ENCODE measurements at places on chromosomes 3 and 15.

DNA sequence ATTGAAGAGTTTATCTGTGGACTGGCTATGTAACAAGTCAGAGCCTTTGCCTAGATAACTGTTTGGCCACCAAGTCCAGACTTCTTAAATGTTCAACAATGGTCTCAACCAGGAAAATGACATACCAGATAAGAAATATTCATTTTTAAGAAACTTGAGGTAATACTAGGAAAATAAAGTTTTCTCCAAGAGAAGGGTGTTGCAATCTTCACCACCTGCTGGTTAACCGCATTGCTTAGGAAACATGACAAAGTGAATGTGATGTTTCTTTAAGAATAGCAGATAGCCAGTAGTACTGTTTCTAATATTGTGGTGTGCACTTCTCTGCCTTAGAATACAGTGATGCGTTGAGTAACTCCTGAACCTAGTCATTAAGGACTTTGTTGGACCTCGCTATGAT, 321.5 kb upstream of the CADM2 start:
- no peak for DNase-seq

DNA sequence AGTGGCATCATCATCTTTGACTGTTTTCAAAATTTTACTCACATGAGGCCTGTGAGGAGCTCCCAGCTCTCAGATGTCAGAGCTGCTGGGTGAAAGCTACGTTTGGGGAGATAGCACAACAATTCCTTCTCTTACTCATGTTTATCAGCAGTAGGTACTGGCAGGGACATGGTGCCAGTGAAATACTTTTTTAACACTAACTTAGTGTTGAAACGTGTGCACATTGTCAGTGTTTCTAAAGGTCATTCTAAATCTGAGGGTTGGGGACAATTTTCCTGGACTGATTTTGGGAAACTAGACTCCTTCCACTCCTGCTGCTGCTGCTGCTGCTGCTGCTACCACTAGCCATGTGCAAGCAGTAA, 487.4 kb downstream of the PDCD6IP start:
- DNase-seq, result no peak

- no peak for DNase-seq
These were observed 87.8 kb downstream of the ADCY5 start for GRCh38 chr3:123361071-123361470.

GRCh38 chr3:45861043-45861719, 19.3 kb upstream of the LZTFL1 start:
- no peak for DNase-seq

GRCh38 chr15:88603885-88604284, 17.3 kb upstream of the AEN start:
- no peak for DNase-seq

DNA sequence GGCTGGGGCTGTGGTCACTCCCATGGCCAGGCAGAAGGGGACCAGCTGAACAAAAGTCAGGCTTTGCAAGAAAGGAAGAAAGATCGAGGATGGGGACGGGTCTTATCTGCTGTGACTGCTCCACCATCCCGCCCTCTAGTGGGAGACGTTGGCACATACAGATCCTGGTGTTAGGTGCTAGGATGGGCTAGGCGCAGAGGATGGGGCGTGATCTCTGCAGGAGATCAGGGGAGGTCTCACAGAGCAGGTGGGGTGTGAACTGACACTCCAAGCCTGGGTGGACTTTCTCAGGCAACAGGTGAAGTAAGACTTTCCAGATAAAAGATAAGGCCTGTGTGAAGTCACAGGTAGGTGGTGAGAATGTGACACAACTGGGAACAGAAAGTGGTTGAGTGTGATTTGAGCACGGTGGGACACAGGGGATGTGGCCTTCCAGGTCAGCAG, 141.9 kb upstream of the SMAD3 start:
- no peak for DNase-seq

- peak; percentile 46 for DNase-seq
These were observed 532.1 kb upstream of the SEMA6D start for GRCh38 chr15:47184908-47185801.

DNA sequence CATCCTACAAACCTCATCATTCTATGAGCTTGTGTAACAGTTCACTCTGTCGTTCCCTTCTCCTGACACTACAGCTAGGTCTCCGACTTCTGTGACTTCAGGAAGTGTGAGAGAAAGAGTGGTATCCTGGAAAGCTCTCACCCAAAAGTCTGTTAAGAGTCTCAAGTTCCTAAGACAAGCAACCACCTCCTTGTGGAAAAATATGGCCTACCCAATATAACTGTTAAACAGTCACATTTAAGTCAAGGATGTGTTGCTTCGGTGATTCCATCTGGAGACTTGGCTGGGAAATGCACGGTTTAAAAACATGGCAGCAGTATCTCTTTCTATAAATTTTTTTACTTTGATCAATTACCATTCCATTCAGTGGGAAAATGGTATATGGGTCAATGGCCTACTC, 13.8 kb downstream of the FEZF2 start:
- no peak for DNase-seq

DNA sequence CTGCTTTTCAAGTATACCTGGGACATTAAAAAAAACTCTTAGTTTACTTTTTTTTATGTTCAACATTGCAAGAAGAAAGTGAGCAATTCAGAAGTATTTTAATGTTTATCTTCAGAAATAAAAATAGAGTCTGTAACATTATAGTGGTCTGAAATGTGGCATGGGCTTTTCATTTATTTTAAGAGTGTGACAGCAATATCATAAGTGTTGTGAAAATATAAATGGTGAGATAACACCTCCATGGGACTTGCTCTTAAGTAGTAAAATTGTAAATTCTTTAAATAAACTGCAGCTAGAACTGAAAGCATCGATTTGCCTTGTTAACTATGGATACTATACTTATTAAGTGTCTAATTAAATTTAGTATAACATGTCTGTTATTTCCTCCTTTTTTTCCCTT, 48.8 kb upstream of the ZCWPW2 start:
- no peak for DNase-seq

GRCh38 chr3:46442576-46443530, 21.9 kb downstream of the LTF start:
- no peak for DNase-seq

DNA sequence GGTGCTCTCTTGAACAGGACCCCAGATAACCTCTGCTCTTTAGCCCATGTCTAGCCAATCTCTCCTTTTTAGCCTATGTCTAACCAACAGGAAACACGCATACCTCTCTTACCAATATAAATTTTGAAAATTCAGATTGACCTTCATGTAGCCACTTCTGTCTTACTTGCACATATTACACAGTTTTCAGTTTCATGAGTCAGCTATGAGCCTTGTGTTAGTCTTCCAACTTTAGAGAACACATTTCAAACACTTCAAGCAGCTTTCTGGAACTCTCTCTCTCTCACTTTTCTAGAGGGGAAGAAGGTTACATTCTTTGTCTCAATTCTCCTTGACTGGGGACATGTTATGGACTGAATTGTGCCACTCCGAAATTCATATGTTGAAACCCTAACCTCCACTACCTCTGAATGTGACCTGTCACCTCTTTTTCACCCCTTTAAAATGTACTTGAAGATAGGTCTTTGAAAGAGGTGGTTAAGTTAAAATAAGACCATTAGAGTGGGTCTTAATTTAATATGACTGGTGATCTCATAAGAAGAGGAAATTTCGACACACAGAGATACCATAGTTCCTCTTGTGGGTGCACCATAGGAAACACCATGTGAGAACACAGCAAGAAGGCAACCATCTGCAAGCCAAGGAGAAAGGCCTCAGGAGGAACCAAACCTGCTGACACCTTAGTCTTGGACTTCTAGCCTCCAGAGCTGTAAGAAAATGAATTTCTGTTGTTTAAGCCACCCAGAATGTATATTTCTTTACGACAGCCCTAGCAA, 480.3 kb upstream of the ALCAM start:
- DNase-seq, result no peak

- DNase-seq, result no peak
These were observed 132.2 kb downstream of the FNDC3B start for GRCh38 chr3:172171396-172172075.

GRCh38 chr15:60913900-60914299, 315.2 kb downstream of the RORA start:
- no peak for DNase-seq

DNA sequence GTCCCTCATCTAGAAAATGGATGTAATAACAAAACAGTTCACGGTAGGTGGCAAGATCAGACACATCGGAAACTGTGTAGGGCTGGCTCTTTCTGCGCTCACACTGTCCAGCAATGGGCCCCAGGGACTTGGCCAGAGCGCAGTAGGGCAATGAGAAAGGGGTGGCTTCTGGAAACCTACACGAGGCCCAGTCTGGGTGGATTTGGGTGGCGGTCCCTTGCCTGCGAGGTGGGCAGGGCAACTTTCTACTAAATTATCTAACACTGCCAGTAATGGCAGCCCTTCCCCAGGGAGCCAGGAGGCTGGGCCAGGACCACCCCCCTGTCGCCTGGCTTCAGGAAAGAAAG, 2.1 kb upstream of the TNK2 start:
- DNase-seq, result no peak

- DNase-seq, result no peak
These were observed 15.0 kb downstream of the NEK10 start for GRCh38 chr3:27354161-27354560.

DNA sequence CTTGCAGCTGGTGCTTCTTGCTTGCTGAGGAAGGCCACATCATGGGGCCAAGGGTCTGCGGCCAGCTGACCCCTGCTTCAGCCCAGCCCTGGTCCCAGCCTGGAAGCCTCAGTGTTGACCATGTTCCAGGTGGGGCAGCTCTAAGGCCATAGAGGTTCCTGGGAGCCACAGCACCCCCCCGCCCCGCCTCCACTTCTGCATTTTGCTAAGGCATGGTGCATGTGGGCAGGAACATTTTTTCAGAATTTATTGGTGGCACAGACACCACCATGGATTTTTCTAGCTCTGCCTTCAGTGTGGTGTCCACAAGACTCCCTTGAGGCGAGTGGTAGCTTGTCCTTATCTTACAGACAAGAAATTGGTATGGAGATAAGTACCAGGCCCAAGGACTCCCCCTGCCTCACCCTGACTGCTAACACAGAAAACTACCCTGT, 1.9 kb upstream of the CHST14 start:
- DNase-seq, result no peak

GRCh38 chr3:102235679-102236078, 199.1 kb upstream of the ZPLD1 start:
- no peak for DNase-seq

DNA sequence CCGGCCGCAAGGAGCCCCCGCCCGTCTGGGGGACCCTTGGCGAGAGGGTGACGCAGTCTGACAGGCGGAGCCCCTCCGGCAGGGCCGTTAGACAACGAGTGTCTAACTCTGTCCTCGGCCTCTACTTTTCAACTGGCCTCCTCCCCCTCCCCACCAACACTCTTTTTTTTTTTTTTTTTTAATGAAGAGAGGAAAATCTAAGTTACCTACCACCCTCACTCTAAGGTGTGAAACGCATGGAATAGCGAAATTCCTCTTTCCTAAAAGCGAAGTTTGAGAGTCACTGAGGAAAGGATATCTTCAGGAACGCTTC, 521 bp upstream of the SUSD5 start:
- no peak for DNase-seq

DNA sequence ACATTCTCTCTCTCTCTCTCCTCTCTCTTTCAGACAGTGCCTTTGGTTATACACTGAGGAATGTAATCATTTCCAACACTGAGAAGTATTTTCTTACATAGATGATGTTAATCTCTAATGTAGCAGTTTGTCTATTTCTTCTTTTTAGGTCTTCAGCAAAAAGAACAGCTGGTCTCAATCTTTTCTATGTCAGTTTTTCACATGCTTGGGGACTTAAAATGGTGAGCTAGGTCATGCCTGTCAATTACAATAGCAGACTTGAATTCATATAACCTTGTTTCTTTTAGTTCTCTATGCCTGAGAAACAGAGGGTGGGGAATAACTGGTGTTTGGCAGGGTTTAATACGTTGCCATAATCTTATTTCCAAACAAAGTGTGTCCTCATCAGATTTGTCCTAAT, 786.2 kb downstream of the SQOR start:
- no peak for DNase-seq

DNA sequence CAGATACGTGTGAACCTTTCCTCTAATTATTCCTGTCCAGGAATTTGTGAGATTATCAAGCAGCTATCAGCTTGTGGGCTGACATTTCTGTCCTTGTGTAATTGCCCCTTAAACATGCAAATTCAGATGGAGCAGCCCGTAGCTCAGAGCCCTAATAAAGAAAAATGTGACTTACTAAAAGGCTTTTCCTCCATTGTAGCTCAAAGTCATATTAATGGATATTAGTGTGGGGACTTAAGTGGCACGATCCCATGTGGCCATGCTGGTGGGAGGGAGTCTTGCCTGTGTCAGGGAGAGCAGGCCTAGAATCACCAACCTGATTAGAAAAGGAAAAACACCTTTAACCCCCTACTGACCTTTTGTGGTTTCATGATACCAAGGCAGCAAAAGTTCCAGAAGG, 399.2 kb downstream of the LRTM1 start:
- no peak for DNase-seq

GRCh38 chr3:150180334-150180733, 209.6 kb upstream of the PFN2 start:
- DNase-seq, result no peak

- no peak for DNase-seq
These were observed 90.6 kb downstream of the CACNA1D start for GRCh38 chr3:53585049-53585448.

DNA sequence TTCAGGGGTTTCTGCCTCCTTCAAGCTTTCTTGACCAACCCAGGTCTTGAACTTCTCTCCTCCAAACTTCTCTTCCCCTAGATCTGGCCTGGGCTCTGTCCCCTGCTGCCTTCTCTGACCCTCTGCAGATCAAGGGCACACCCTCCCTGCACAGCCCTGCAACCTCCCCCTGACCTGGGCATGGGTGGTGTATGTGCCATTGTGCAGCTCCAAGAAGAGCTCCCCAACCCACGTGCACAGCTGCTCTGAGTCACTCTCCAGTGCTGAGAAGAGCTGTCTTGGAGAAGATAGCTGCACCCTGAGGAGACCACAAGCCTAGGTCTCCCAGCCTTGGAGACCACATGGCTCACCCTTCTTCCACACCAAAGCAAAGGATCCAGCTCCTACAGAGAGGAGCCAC, 8.0 kb downstream of the MAN2C1 start:
- no peak for DNase-seq

- DNase-seq, result peak; percentile 37
These were observed 22.3 kb downstream of the WDR73 start for GRCh38 chr15:84631706-84632272.

DNA sequence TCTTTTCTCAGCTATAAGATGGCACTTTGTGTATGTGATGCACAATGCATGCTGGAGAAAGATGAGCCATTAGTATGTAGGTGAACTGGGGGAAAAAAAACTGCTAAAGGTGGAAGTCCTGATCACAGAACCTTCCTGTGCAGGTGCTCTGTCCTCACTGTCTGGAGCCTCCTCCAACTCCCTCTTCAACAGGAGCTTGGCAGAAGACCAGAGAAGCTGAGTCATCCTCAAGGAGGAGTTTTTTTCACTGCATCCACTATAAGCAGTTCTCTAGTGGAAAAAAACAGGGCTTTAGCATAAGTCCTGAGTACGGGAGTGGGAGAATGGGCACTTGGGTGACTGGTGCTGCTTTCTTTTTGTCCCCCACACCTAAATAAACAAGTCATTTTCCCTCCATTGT, 168.4 kb upstream of the CADPS start:
- DNase-seq, result no peak

GRCh38 chr3:18030371-18030870, 288.0 kb upstream of the TBC1D5 start:
- no peak for DNase-seq

Measured in aorta (tissue), 5 donors.